ENCODE measurements at places on chromosomes 7 and 10.

DNA sequence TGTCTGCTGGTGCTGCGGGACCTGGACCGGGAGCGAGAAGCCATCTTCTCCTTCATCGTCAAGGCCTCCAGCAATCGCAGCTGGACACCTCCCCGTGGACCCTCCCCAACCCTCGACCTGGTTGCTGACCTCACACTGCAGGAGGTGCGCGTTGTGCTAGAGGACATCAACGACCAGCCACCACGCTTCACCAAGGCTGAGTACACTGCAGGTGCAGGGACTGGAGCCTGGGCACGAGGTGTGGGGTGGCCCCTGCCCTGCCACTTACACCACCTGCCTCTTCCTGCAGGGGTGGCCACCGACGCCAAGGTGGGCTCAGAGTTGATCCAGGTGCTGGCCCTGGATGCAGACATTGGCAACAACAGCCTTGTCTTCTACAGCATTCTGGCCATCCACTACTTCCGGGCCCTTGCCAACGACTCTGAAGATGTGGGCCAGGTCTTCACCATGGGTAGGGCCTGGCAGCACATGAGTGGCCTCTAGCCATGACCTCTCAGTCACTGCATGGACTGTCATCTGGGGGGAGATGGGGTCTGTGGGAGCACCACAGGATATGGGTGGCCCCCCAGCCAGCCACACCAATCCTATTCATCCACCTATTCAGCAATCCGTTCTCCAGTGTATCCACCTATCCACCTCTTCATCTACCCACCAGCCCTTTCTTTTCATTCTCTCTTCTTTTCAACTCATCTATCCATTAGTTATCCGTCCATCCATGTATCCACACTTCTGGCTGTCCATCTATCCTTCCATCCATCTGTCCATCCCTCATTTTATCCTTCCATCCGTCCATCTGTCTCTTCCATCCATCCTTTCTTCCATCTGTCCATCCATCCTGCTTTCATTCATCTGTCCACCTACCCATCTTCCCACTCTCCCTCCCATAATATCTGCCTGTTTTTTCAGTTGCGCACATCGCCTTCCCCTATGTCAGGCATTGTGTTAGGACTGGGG is 34.5 kb upstream of the VSIR start:
- DNase-seq = no peak

GRCh38 chr7:150780292-150780691 is 19.9 kb downstream of the TMEM176B start:
- DNase-seq = no peak

DNA sequence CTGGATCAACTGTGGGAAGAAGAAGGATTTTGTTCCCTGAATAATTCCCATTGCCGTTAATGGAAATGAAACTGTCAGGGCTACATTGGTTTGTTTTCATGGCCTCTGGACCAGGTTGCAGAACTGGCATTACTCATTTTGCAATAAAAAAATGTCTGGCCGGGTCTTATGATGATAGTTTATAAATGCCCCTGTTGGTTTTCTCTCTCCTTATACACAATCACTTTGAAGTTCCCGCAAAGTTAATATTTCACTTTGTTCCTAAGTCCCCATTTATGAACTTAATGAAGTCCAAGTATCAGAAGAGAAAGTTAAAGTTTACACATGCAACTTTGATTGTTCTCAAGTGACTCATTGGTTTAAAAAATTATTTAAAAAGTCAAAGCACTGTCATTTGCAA is 150.7 kb upstream of the PRR15 start:
- DNase-seq = no peak

GRCh38 chr7:131066635-131067034 is 261.0 kb upstream of the MKLN1 start:
- no peak for DNase-seq

DNA sequence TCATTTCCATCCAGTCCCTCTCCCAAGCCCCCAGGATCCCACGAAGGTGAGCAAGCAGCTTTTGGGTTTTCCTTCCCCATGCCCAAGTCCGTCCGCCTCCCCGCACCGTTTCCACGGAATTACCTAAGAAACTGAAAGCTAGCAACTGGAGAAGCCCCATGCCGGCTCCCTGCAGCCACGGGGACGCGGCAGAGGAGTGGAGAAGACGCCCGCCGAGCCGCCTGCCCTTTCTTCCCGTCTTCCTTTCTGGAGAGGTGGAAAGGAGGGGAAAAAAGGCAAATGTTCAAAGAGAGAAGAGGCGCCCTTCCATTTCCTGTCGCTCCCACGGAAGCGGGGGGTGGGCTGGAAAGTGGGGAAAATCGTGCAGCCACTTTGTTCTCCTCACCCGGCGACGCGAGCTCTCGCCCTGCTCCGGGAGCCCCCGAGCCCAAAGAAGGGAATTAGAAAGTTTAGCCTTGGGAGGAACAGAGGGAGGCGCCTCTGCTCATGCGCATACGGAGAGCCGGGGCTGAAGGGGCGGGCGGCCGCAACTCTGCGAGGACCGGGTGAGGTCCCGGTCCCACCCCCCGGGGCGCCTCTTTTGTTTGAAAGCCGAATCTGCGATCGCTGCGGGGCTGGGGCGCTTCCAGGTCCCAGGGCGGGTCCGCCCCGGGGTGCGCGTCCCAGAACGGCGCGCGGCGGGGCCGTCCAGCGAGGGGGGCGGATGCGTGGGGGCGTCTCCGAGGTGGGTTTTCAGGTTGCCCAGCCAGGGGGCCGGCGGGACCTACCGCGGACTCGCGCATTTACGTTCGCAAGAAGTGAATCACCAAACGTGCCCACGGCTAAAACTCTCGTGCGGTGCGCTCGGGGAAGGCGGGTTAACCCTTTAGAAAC is at the start of gene LAMB1:
Gene LAMB1, minus strand, starts transcription at position 436 of the 873 bp plus-strand sequence. Its CDS starts 276 bp downstream, at position 160.
- no peak for DNase-seq

DNA sequence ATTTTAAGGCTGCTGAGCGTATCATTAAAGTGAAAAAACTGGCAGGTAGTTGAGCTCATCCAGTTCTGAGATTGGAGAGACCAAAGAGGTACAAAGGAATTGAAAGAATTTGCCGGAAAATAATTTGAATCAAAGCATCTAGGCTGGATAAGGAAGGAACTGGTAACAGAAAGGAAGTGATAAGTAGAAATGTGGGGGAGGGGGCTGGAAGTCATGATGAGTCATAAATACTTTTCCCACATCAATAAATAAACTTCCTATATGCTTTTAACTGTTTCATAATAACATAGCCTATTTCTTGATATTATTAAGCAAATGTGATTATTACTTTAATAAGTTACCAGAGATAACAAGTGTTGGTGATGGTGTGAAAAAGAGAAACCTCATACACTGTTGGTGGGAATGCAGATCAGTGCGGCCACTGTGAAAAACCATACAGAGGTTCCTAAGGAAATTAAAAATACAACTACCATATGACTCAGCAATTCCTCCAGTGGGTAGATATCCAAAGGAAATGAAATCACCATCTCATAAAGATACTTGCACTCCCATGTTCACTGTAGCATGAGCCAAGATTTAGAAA is 27.0 kb downstream of the ZNF438 start:
- no peak for DNase-seq

DNA sequence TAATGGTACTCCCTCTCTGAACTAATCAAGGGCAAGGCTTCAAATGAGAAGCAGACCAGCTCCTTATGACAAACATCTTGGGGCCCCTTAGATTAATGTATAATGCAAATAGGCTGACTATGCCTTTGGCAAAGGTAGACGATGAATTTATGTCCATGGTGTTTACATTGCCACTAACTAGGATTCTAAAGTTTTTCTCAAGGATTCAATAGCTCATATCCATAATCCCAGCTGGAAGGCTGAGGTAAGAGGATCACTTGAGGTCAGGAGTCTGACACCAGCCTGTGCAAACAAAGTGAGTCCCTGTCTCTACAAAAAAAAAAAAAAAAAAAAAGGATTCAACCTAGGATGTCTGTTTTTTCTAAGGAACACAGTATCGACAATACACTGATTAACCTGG is 96.5 kb downstream of the ORC5 start:
- no peak for DNase-seq

All from stimulated activated CD4-positive, alpha-beta T cell treated with anti-CD3 and anti-CD28 coated beads, Interleukin-1b, Interleukin-23, amount 100 ng/mL, for 1 hour (primary cell).